NCI-H1436 (cell line): ENCODE measurements at places on chromosomes 4 and X.

DNA sequence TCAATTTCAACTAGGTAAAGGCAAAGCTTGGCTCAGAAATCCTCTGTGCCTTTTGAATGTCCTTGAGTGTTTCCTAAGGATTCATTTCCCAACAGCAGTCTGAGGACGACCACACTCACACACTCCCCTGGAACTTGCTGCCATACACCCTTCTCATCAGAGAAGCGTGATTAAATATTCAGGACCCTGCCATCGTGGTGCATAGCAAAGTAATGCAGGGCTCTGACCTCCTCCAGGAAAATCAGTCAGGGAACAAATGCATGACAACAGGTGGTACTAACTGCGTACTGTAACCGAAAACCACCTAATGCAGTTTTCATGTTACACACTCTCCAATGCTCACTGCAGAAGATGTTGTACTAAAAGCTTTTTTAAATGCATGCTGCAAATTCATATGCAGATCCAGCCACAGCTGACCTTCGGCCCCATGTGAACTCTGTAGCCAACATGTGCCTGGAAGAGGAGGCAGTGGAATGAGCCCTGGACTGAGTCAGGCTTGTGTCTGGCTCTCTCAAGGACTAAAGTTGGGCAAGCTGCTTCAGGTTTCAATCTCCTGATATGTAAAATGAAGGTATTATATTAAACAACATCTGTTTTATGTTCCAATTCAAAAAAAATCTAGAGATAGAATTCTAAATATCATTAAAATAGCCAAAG, 238.3 kb downstream of the KCNIP4 start:
- DNase-seq = no peak

- DNase-seq = no peak
Measured at GRCh38 chr4:40241941-40242340, 45.1 kb downstream of the RHOH start.

- DNase-seq = no peak
Measured at GRCh38 chrX:37755025-37755424, 24.8 kb upstream of the CYBB start.

DNA sequence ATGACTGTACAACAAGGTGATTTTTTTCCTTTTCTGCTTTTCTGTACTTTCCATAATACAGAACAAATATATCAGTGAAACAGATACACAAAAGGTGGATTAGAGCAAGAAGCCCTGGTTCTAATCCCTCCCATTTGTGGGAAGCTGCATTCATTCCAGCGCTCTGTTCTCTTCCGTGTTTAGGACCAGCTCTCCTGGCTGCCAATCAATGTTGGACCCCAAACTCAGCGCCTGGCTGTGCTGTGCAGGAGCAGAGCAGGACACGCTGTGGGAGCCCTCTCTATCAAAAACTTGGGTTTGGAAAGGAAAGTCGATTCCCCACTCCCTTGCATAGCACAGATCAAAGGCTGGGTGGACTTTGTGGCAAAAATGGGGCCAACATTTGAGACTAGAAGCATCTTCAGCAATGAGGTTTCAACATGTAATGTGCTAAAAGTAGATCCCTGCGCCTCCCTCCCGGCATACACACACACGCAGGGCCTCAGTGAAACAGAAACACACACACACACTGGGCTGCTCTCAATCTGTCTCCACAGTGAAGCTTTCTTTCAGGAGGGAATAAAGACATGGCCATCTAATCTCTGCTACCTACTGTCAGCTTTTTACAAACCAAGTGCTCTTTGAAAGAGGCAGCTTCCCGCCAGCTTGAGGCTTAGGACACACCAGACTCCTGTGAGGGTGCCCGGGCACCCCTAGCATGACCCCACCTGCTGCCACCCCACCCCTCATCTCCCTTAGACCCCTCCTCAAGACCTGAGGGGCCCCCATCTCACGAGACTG, 12.2 kb downstream of the WDR1 start:
- DNase-seq = no peak

GRCh38 chr4:40909363-40909876, 159.7 kb downstream of the NSUN7 start:
- DNase-seq = peak; percentile 48

- DNase-seq = peak; percentile 39
Measured at GRCh38 chr4:88963817-88964216, 93.2 kb downstream of the FAM13A start.
